ENCODE measurements at places on chromosomes 4 and X.

- DNase-seq = no peak
Observed at GRCh38 chr4:126057371-126057770, 742.6 kb downstream of the FAT4 start.

DNA sequence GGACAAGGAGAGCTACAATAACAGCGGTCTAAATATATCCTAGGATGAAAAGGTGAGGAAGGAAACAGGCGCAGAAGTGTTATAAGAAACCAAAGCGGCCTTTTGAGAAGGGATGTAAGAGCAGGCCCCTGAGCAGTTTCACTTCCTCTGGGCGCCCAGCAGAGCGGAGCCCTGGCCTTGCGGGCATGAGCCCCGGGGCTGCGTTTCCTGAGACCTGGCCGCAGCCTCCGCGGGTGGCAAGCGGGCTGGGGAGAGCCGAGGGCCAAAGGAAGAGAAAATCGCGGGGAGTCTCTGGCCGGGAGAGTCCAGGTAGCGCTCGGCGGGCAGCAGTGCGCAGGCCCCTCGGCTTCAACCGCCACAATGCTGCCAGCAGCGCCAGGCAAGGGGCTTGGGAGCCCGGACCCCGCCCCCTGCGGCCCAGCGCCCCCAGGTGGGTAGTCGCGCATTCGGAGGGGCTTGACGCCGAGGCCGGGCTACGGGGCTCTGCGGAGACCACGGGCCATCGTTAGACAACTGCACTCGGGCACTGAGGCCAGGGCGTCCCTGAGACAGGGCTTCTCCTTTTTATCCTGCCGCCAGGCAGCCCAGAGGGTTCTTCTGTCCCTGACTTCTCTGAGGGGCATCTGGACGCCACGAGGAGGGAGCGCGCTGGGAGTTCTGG is at the start of gene BANK1:
Gene BANK1, plus strand, starts transcription at position 210 of the 661 bp plus-strand sequence. Its CDS starts 151 bp downstream, at position 361.
- no peak for DNase-seq

DNA sequence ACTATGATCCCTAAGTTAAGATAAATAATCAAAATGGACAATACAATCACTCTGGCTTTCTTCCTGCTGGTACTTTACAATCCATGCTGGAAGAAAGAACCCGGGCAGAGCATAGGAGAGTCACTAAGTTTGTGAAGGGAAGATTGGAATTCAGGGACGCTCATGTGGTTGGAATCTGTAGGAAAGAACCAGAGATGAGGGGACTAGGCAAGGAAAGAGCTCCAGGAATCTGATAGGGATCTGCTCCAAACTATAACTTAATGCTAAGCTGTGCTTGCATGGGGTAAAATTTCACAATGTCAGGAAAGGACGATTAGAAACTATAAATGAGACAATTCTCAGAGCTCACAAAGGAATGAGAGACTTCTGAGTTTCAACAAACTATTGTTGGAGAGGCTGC is 167.5 kb downstream of the ADGRA3 start:
- DNase-seq = no peak

DNA sequence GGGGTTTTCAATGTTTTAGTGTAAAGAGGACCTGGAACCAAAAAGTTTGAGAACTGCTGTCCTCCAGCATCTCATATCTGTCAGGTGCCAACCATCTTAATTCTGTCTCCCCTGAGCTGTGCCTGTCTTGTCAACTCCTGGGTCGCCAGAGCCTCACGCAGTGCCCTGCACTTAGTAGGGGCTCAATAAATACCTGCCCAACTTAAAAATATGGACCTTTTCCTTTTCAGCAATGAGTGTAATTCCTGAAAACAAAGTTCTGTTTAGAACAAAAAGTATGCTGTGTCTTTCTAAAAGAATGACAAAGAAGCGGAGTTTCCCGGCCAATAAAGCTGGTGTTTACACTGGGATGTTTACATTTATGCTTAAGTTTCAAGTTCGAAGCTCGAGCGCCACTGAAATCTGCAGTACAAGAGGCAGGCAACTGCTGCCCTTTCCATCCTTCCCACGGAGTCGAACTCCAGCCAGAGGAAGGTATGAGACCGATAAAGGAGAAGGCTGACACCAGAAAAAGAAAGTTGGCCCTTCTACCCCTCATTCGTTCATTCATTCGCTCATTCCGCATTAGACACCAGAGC is 1.1 kb upstream of the HTATSF1 start:
- DNase-seq = no peak

DNA sequence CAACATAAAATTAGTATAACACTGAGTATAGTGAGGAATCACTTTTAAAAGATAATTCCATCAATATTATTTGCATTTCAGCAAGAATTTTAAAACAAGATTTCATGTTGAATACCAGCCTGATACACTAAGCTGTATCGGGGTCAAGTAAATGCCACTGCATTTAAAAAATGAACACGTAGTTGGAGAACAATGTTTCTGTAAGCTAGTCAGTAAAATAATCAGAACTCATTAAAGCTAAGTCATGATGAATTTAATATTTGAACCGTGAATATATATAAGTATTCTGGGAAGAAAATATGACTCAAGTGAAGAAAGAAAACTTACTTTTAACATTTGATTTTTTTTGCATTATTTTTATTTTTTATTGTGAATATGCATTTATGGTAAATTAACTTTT is 611.0 kb upstream of the PABPC4L start:
- DNase-seq = no peak

All from omental fat pad (tissue), 4 donors.